ENCODE measurements at places on chromosomes 7 and 10. TPM values are rescaled to one million over a fixed set of nuclear protein-coding genes. Genes with fewer than 3 reads are reported as not detected.

Gene PRPS1L1
- not detected for total RNA-seq

Gene CFAP69
- total RNA-seq: 0.85 TPM

Gene ARHGAP19
- 4.5 TPM for total RNA-seq

Gene DCLRE1C
- total RNA-seq: 8.6 TPM

Gene NODAL
- total RNA-seq: not detected

Gene PLEKHS1
- total RNA-seq: not detected

Gene ANLN
- total RNA-seq: 1.8 TPM

Gene FAM25A
- not detected for total RNA-seq

Gene SLC35B4
- total RNA-seq: 5.3 TPM

Gene TMEM270
- total RNA-seq: not detected

Gene SPDYE5
- total RNA-seq: not detected

Gene SFTPA1
- total RNA-seq: not detected

Gene MTPN
- total RNA-seq: 43.5 TPM

Gene CELF2
- total RNA-seq: 26.6 TPM

Gene MKI67
- total RNA-seq: 0.64 TPM

Gene DNA2
- 1.4 TPM for total RNA-seq

Gene RSU1
- 82.2 TPM for total RNA-seq

Gene KEL
- not detected for total RNA-seq

Gene GFRA1
- total RNA-seq: 7.0 TPM

Gene NKX6-2
- total RNA-seq: not detected

Gene GNB2
- 500 TPM for total RNA-seq

Gene LIPM
- total RNA-seq: not detected

Gene C10orf143
- 0.11 TPM for total RNA-seq

Gene PLPP4
- not detected for total RNA-seq

Gene COBL
- 0.11 TPM for total RNA-seq

Gene MYO1G
- 5.9 TPM for total RNA-seq

Gene PNLIPRP2
- total RNA-seq: not detected

Gene RBP3
- total RNA-seq: not detected

Gene UPK3B
- total RNA-seq: 7.6 TPM

Gene EGFR
- 33.8 TPM for total RNA-seq

Gene PLAU
- 1.5 TPM for total RNA-seq

Gene LRIT1
- not detected for total RNA-seq

Gene FGFBP3
- 6.6 TPM for total RNA-seq

Gene CFAP58
- not detected for total RNA-seq

Gene CDK14
- total RNA-seq: 5.1 TPM

Gene WNT8B
- total RNA-seq: not detected

Gene LEP
- not detected for total RNA-seq

Gene RARRES2
- 144 TPM for total RNA-seq

Gene STRIP2
- total RNA-seq: 2.3 TPM

Gene SPRN
- total RNA-seq: not detected

Gene CPA5
- total RNA-seq: not detected

Gene CDH23
- total RNA-seq: 40.9 TPM

Gene PTN
- total RNA-seq: 10.4 TPM

Gene DYNC1I1
- total RNA-seq: 13.2 TPM

Gene NACAD
- total RNA-seq: 7.1 TPM

Gene ZNF775
- 17.1 TPM for total RNA-seq

Gene SHTN1
- total RNA-seq: 3.0 TPM

Gene NMT2
- total RNA-seq: 11.9 TPM

Gene BCL7B
- total RNA-seq: 130 TPM

Gene SPDYE6
- total RNA-seq: not detected
